ENCODE measurements at places on chromosomes 2 and 18.

- no peak for DNase-seq
Measured at GRCh38 chr2:47028171-47028570, 112.6 kb upstream of the MCFD2 start.

DNA sequence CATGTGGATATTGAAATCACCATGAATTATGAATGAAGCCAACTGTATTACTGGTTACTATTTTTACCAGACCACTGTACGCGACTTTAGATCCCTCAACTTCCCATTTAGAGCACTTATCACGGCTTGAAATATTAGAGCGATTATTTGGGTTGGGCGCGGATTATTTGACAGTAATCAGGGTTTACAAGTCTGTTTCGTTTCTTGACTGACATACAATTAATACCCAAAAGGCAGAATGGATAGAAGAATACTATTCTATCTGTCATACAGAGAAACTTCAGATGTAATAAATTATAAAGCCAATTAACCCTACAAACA is 496 bp upstream of the NAPG start:
- no peak for DNase-seq

DNA sequence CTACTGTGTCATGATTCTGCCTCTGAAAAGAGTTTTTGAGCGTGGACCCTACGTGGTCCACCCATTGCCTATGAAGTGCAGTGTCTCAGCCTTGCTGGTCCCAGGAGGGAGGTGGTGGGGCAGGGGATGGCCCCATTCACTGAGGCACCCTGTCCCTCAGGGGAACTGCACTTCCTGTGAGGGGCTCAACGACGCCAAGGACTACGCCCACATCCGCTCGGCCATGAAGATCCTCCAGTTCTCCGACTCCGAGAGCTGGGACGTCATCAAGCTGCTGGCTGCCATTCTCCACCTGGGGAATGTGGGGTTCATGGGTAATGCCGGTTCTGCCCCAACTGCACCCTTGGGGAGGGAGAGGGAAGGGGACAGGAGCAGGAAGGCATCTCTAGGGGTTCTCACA is 42.5 kb downstream of the MYO7B start:
- DNase-seq, result no peak

DNA sequence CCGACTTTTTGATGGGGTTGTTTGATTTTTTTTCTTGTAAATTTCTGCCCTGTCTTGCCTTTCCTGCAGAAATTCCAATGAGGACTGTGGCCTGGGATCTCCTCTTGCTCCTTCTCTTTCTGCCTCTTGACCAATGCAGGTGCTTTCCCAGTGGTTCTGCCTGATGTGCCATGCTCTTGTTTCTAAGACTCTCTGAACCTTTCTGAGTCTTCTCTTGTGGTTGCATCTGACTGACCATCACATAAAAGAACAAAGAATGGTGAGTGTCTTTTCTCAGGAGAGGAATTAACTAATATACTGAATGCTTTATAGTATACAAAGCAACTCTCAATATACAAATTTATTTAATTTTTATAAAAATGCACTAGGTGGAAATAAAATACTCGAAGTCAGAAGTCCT is 424.6 kb downstream of the TRIB2 start:
- DNase-seq, result no peak

DNA sequence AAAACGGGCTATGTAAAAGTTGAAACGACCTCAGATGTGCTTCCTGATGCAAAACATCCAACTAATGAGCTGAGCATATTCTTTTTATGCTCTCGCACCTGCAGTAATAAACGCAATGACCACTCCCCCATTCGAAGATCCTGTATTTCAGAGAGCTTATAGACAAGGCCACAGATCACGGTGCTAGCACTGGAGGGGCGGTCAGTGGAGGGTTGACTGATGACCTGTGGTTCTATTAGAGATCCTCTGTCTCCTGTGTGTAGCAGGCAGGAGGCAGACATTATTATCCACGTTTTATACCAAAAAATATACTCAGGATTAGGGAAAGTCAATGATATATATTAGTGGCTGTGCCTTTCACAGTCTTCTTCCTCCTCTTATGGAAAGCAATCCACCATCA is 457.0 kb downstream of the CNTNAP5 start:
- DNase-seq, result no peak

DNA sequence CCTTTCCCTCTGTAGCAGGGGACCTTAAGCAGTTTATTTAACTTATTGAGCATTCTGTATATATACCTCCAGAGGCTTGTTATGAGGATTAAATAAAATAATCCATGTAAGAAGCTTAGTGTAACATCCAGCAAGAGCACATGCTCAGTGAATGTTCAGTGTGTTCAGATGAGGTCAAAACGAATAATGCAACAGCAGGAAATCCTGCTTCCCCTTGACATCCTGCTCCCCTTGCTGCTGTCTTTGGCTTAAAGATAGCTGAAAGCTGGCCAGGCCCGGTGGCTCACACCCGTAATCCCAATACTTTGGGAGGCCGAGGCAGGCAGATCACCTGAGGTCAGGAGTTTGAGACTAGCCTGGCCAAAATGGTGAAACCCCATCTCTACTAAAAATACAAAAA is 68.7 kb downstream of the COL4A4 start:
- DNase-seq, result no peak

GRCh38 chr2:231376857-231377256 is 18.7 kb upstream of the B3GNT7 start:
- DNase-seq, result no peak

DNA sequence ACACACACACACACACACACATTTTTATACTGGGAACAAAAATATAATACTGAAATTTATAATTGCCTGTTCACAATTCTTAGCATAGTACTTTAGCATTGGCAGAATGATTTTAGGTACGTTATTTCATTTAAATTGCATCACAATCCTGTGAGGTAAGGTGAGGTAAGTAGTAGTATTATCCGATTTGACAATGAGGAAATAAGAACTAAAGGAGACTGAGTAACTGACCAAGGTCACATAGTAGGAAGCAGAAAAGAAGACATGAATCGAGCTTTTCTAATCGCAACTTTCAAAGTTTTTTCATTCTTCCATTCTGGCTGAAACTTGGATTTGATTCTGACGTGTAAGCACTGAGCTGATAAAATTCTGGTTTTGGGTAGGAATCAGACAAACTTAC is 351.2 kb downstream of the KIAA1328 start:
- DNase-seq, result no peak

GRCh38 chr2:76501641-76502040 is 790.9 kb upstream of the GCFC2 start:
- no peak for DNase-seq

GRCh38 chr2:147430408-147430807 is 414.4 kb upstream of the ACVR2A start:
- no peak for DNase-seq

GRCh38 chr2:144503242-144503641 is 16.7 kb downstream of the ZEB2 start:
- no peak for DNase-seq

GRCh38 chr2:95312543-95313201 is 15.5 kb downstream of the KCNIP3 start:
- DNase-seq, result no peak

DNA sequence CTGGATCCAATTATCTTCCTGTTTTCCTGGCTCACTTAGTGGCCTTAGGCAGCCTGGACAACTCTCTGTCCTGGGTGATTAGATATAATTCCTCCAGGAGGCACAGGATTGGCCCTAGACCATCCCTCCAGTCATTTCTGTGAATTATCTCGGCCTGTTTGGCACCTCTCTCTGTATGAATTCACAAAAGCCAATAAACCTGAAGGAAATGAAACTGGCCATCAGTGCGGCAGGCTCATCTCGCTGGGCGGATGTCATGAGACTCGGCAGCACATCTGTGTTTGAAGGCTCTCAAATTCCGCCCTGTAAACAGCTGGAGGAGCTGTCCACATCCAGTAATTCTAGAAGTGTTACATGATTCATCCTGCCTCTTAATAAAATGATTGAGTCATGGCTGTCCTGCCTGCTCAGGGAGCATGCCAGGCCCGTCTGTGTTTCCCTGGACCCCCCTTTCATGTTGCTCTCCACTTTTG is 38.6 kb downstream of the ACOXL start:
- DNase-seq, result no peak

DNA sequence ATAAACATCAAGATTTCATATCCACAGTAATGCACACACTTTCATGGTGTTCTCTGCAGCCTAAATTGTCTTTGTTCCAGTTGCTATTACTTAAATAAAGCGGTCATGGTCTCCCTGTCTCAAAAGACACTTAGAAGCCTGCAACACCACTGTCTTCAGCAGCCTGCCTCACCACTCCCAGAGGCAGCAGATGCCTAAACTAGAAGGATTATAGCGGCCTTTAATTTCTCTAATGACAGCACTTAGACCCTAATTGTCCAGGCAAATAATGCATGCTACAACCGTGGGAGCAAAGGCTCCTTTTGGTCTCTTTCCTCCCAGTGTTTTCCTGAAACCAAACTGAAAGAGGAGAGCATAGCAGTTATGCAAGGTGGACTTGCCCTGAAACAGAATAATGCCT is 248.8 kb upstream of the SLC39A10 start:
- no peak for DNase-seq

DNA sequence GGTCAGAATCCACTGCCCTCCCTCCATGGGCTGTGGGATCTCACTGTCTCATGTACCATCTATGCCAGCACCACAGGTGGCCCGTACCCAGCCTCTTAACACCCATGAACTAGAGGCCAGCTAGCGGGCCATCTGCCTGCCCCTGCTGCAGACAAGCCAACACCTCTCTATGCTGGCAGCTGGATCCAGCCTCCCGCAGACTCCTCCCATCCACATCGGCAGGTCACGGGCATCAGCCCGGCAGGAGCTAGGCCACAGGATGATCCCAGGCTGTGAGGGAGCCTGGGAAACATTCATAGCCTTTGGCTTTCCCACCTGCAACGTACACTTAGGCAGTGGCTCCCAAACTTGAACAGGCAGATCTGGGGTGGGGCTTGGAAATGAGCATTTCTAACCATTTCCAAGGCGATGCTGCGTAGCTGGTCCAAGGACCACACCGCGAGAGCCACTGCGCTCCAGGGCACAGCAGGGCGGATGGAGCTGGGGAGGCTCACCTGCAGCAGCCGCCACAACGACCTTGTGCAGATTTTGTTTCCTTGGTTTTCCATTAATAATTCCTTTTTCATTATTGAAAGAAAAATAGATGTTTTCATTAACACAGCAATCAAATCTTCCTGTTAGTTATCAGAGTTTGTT is 114.7 kb downstream of the KCNF1 start:
- no peak for DNase-seq

DNA sequence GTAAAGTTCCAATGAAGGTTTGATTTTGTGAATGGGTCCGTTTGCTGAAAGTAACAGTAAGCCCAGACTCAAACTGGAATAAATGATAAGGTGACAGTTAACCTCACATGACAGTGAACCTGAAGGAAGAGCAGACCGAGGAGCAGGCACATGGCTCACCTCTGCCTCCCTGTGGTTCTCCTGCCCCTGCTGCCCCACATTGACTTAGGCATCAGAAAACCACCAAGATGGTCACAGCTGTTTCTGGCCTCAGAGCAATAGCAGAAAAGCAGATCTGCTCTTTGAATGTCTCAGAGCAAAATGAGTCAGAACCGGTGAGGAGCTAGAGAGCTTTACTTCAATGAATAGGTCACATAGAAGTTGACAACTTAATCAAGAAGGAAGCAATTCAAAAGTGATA is 487.6 kb downstream of the METTL4 start:
- no peak for DNase-seq

DNA sequence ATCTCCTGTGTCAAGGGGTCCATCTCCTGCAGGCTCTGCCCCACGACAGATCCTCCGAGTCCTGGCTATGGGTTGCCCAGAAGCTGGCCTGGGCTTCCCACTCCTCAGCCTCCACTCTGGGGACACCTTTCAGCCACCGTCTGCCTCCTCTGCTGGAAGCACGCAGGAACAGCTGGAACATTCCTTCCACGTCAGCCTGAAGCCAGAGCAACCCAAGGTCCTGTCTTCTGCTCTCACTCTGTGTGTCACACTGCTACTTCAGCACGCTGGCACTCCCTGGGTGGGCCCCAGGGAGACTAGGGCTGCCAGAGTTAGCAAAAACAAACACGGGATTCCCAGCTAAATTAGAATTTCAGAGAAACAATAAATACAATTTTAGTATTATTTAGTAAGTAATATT is 148.8 kb downstream of the HRH4 start:
- DNase-seq, result no peak

DNA sequence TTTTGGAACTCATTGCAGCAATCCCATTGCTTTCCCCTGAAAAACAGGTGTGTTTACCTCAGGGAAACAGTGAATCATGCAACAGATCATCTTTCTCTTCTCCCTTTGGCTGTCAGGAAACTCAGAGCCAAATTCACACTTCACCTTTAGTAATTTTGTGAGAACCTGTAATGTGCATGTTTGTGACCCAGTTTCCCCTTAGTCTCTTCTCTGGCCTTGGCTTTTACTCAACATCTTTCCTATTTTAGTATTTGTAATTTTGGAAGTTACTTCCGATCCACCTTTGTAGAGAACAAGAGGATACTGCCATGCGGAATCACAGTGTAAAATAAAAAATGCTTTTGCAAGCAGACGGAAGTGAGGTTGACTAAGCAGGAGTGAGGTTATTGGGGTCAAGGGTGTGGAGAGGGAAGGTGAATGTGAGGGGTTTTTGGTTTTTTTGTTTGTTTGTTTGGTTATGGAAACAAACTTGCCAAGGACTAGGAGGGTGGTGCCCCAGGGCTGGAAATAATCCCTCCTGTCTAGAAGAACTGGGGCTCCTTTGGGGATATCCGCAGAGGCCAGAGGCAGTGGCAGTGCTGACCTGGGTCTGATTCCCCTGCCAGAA is 14.0 kb downstream of the ASPRV1 start:
- no peak for DNase-seq

DNA sequence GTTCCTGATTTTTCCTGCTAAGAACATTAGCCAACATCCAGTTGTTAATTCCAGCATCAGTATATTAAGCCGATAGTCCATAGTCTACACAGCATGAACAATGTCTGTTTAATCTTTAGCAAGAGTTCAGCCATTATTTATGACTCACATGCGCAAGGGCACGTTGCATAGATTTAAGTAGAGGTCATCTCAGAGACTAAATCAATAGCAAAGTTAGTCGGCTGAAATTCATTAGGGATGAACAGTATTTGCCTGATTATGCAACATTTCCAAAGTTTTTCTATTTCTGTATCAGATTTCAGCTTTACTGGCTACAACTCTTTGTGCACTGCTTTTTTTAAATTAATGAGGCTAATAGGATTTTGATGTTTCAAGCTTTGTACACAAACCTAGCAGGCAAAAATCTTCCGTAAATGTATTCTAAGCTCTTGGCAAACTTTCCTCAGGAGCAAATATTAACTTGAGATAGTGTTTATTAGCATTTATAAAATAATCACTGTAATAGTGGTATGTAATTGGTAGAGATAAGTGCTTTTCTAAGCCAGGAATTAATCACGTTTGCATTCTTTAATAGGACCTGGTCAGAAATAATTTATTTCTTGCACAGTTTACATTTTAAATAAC is 578.7 kb upstream of the ID2 start:
- no peak for DNase-seq

GRCh38 chr2:112087346-112088020 is 32.4 kb downstream of the TMEM87B start:
- no peak for DNase-seq

Data from NCI-H187 (cell line).